ENCODE measurements at places on chromosomes 7 and 10.

GRCh38 chr7:115047958-115048720 is 126.2 kb downstream of the MDFIC start:
- DNase-seq = no peak

DNA sequence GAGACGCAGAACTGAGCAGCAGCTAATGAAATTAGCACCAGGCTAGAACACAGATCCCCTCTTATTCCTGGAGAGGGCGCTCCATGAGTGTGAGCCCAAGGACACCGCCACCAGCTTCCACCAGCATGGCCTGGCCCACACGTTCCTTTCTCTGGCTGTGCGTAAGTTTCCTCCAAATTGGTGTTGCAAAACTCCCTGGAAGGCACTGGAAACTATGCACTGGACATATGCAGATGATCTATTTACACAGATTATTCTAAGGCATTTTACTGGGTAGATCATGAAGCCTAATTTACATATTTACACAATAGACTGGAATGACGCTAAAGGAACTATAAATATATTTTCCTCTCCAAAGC is 455.6 kb upstream of the FOXK1 start:
- DNase-seq = no peak

GRCh38 chr10:64846700-64847099 is 1325.5 kb downstream of the REEP3 start:
- no peak for DNase-seq

DNA sequence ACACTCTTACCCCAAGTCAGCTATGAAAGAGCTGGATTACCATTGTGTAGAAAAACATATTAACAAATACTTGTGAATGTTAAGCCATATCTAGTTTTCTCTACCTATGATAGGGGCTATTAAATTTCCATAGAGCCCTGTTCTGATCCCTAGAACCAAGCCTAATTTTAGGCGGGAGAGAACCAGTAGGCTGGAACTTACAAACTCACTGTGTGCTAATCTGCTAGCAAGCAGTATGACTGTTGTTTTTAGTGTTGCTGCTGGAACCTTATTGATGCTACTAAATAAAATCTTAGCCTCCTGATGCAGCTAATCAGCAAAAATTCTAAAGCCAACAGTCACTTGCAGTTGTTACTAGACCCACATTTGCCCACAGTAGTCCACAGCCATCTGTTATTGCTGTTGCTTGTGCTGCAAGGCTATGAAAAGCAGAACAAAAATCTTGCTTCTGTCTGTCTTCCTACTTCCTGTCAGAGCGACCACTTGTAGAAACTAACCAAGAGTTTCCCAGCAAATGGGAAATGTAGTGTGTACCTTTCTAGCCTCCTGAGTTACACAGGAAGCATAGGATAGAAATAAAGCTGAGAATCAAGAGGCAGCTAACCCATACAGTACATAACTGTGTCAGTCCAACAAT is 368.4 kb downstream of the ARL4A start:
- no peak for DNase-seq

DNA sequence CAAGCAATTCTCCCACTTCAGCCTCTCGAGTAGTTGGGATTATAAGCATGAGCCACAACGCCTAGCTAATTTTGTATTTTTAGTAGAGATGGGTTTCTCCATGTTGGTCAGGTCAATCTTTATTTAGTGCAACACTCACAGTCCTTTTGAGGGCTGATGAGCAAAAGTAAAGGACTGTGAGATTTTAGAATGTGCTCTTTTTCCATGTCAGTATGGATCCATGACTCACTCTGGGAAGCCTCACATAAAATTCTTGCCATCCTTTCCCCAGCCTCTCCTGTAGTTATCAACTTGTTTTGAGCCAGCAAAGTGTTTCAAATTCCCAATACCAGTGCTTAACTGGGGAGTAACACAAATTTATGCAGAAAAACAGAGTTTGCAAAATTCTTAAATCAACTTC is 135.8 kb upstream of the CXCL12 start:
- DNase-seq = no peak

DNA sequence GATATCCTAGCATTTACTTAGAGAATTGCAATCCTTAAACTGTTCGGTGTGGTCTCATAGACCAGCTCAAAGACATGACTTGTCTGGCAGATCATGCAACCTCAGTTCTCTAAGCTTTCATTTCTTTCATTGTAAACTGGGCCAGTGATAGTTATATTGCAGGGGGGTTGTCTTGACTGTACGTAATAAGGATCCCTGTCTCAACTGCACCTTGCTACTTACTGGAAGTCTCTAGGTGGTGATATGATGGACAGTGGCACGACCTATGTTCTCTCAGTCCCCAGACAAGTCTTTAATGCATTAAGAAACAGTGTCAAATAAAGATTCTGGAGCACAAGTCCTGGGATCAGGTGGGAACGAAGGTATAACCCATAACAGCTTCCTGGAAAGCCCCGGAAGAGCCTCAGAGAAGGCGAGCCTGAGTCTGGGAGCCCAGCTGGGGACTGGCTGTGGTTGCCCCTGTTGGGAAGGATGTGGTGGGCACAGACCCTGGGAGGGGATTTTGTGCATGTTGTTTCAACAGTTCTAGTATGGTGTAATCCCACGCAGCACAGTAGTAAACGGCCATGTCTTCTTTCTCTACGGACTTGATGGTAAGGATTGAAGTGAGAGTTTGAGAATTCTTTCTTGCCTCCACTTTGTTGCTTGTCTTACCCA is 26.0 kb upstream of the TARP start:
- DNase-seq = no peak

- DNase-seq = no peak
Measured at GRCh38 chr7:84811362-84811761, 375.5 kb downstream of the SEMA3D start.

- DNase-seq = no peak
Measured at GRCh38 chr7:6020371-6021286, 10.5 kb upstream of the ANKRD61 start.

- DNase-seq = no peak
Measured at GRCh38 chr10:12728494-12728893, 273.0 kb downstream of the CCDC3 start.

- no peak for DNase-seq
Measured at GRCh38 chr10:52257692-52258075, 56.4 kb upstream of the DKK1 start.

DNA sequence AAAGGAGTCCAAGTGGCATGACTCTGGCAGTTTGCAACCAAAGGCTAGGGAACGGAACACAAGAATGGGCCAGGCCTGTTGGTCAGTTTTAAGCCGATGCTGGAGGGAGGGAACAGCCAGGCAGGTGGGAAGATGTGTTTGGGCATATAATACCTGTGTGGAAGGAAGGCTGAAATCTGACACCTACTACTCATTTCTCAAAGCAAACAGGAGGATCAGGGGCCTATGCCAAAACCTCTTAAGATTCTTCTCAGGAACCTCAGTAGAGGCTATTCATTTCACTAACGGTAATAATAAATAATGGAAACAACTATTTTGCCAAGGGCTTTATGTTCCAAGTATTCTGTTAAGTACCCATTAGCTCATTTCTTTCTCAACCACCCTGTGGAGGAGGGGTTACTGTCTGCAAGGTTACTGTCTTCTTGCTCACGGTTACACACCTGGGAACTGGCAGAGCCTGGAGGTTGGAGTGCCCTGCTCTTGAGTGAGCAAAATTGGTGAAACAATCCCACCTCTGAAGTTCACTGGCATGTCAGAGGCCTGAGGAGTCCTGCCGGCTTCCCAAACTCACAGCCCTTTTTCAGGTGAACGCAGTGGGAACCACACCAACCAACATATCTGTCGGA is 35.5 kb downstream of the GOT1 start:
- DNase-seq = no peak

- no peak for DNase-seq
Measured at GRCh38 chr10:10490581-10490980, 527.1 kb upstream of the CELF2 start.

GRCh38 chr10:93090619-93091018 is 16.9 kb downstream of the CYP26A1 start:
- no peak for DNase-seq

- no peak for DNase-seq
Measured at GRCh38 chr10:51700228-51700817, 928 bp upstream of the CSTF2T start.

DNA sequence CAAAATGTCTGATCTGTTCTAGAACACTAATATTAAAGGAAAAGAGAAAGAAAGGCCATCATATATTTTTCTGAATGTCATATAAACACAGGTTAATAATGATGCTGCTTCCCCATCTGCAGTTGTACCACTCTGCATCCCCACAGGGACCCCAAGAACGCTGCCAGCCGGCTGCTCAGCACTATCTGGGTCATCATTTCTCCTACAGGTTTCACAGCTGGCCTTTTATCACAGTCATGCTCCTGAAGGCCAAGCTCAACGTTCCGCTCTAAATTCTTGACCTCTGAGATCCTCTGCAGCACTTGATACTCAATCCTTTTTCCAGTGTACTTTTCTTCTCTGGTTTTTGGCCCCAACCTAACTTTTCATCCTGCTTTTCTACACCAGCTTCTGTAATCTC is 4.8 kb downstream of the IDI1 start:
- no peak for DNase-seq

DNA sequence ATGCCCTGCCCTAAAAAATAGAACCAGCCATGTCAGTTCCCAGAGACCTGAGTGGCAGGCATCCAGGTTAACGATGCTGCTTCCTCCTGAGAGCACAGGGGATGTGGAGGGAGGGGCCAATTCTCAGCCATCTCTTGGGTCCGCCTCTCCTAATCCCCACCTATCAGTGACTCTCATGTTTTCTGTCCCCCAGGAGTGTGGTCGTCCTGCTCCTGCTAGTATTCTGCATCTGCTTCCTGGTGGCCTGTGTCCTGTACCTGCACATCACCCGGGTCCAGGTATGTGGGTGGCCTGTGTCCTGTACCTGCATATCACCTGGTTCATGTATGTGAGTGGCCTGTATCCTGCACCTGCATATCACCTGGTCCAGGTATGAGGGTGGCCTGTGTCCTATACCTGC is 105.3 kb downstream of the ADCY1 start:
- no peak for DNase-seq

DNA sequence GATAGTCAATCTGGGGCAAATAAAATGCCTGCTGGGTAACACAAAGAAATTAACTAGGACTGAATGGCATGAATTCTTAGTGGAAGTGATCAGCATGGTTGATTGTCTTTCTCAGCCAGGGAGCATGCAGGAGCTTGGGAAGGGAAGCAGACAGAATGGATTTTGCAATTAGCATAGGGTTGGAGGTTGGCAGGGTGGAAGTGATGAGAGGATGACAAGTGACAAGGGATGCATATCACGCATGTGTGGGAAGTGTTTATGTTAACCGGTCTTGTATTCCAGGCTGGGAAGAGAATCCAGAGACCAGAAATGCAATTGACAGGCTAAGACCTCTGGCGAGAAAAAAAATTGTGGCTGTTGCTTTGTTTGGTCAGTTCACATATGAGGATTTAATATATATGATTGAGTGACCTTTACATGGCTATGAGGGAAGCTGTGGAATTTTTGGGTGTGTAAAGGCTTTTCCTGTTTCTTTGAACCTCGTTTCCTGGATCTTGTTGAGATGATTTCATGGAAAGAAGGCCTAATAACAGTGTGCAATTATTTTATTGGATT is 8.3 kb downstream of the MDFIC start:
- DNase-seq = no peak
